ENCODE measurements at places on chromosomes 7 and 10.

GRCh38 chr10:123896246-123896927 lies 4.8 kb upstream of the CPXM2 start:
- DNase-seq = no peak

GRCh38 chr10:127923646-127924045 lies 16.7 kb downstream of the PTPRE start:
- no peak for DNase-seq

DNA sequence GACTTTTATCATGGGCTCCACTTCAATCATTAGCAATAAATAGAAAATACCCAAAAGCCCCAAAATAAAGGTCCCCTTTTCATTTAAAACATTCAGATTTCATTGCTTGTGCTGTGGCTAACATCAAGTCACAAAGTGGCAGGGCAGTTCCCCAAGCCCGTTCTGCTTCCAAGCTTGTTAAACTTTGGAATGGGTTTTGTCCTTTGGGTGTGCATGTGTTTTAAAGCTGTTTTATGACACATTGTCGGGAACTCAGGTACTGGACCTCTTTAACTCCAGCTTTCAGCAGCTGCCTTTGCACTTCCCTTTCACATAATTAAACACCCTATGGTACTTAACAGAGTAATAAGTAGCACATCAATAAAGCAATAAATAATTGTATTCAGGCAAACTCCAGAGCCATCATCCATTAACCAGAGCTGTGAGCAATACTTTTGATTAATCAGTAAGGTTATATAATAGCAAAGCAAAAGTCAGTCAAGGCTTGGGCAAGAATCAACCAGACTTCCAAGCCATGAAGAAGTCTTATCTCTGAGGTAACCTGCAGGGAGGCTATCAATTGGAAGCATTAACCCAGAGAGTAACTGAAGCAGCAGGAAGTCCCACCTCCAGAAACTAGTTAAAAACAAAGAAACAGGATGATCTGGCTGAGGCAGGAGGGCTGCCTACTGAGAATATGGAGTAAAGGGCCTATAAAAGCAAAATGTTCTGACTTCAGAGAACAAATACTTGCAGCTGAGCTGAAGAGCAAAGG lies 56.1 kb upstream of the ARID5B start:
- no peak for DNase-seq

DNA sequence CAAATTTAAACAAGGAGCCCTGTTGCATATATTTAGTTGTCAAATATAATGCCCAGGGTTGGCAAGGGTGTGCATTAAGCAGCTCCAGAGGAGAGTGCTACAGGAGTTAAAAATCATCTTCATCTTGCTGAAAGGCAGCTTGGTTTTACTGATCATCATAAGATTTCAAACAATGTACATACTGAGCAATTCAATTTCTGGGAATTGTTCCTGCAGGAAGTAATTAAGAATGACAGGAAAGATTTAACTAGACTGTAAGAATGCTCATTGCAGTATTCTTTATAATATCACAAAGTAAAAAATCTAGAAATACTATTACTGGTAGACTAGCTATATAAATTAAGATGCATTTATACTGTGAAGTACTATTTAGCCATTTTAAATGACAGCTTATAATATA lies 153.6 kb downstream of the DYNC1I1 start:
- DNase-seq = no peak

- DNase-seq = no peak
These were observed 38.2 kb downstream of the PPP1R3A start for GRCh38 chr7:113880559-113880958.

DNA sequence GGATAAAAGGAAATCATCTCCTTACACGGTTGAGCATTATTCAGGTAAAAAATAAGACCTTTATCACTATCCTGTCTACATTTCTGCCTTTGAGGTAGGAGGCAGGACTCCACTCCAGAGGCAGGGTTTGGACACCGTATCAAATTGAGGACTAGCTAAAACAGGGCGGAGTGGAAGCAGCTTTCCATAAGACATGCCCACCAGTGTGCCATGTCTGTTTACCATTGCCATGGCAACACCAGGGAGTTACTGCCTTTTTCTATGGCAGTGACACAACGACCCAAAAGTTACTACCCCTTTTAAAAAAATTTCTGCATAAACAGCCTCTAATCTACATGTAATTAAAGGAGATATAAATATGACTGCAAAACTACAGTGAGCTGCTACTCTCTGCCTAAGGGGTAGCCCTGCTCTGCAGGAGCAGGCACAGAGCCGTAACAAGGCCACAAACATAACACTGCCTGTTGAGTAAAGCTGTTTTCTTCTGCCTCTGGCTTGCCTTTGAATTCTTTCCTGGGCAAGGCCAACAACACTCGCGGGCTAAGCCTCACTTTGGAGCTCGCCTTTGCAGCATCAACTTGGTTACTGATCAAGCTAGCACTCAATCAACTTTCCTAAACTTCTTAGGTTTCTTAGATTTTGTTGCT lies 26.5 kb downstream of the DGKB start:
- no peak for DNase-seq

- no peak for DNase-seq
These were observed 443.4 kb upstream of the ANKRD30A start for GRCh38 chr10:36681751-36682632.

- no peak for DNase-seq
These were observed 4.7 kb upstream of the AFAP1L2 start for GRCh38 chr10:114408968-114409444.

DNA sequence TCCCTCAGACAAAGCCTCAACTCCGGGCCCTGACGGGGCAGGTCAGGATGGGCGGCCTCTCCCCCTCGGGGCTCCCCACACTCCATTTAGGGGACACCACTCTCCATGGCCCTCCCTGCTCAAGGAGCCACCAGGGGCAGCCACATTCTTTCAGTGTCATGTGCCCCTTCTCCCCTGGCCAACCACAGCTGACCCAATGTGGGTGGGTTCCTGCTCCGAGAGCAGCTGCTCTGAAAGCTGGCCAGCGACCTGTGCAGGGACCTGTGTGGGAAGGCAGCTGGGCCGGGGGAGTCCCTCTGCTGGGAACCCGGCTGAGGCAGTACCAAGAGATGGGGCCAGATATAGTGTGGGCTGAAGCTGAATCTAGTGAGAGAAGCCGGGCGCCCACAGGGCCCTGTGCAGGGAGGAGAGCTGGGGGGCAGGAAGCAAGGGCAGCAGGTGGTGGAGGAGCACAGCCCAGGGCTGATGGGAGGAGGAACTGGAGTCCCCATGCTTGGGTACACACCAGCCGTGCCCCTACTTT lies 40.6 kb upstream of the NPFFR1 start:
- DNase-seq = no peak

DNA sequence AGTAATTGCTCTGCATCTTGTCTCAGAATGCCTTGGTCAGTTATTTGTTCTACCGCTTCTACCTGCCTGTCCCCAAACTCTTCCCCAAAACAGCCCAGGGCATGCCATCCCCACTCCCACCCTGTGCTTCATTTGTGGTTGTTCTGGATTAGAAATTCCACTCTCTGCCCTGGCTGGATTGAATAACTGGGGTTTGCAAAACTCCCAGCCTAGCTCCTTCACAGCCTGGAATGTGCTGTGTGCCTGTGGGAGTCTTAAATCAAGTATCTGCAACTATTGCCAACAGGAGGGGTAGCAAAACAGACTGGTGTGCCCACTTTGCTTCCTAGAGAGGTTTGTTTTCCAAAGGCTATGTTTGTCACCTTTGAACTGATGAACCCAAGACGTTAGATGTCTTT lies 24.2 kb downstream of the TSPAN15 start:
- no peak for DNase-seq

- no peak for DNase-seq
These were observed 44.4 kb downstream of the ALOX5 start for GRCh38 chr10:45418417-45418848.

DNA sequence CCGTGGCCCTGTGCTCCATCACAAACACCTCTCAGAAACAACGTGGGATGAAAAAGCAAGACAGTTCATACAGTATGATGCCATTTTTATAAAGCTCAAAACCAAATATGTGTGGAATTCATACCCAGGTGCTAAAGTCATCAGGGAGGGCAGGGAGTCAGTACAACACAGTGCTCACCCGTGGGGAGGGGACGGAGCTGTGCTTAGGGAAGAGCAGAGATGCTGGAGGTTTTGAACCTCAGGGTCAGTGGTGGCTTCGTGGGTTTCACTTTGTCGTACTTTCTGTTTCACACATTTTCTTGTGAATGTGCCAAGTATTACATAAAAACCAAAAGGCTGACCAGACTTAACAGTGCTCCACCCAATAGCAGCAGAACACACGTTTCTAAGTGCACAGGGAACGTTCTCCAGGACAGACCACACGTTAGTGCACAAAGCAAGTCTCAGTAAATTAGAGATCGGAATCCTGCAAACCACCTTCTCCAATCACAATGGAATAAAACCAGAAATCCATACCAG lies 21.2 kb downstream of the ZMIZ2 start:
- DNase-seq = peak; percentile 64

DNA sequence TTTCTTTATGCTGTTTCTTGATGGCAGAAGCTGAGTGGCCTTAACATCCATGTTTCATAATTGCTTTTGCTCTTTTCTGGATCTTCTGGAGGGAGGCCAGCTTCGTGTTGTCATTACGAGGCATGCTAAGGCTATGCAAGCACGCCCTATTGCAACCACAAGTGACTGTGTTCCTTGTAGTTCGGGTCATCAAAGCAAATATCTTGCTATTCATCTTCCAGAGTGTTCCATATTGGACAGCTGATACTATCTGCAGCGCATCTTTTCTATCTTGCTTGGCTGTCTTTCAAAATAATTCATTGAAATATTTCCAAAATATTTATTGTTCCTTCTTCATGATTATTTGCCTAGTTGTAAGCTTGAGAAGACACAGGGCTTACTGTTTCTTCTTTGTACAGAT lies 5.0 kb downstream of the EPHB6 start:
- DNase-seq = peak; percentile 82

GRCh38 chr7:140544388-140544826 lies 65.1 kb upstream of the MKRN1 start:
- DNase-seq = no peak

- DNase-seq = peak; percentile 24
These were observed 8.4 kb upstream of the INMT start for GRCh38 chr7:30743371-30744074.

- no peak for DNase-seq
These were observed 621 bp upstream of the CAV1 start for GRCh38 chr7:116524221-116524608.

DNA sequence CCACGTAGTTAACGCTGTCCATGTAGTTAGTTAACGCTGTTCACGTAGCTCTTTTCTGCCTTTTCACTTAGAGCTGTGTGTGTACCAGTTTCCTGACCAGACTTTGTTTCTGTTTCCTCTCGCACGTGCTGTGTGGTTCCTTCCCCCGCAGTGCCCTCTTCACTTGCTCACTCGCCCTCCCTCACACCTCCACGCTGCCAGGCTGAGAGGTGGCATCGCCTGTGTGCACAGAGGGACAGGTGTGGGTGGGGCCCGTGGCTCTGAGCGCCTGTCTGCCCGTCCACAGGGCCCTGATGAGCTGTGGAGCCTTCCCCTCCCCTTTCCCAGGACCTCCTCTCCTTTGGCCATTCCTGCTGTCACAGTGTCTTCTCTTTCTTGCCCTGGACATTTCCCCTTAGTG lies 30.6 kb downstream of the WDR37 start:
- DNase-seq = no peak

DNA sequence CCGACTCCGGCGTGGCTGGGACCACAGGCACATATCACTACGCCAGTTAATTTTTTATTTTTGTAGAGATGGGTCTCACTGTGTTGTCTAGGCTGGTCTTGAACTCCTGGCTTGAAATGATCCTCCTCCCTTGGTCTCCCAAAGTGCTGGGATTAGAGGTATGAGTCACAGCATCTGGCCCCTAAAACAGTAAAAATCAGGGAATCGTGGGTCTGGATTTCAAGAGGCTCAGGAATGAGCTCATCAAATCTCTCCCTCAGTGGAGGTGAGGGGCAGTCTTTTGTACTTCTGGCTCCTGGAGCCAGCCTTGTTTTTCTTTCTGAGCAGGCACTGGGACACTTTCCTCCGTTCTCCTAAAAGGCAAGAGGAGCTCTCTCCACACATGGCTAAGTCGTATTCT lies 32.1 kb upstream of the RHEB start:
- no peak for DNase-seq

- DNase-seq = no peak
These were observed 3.9 kb downstream of the BRI3 start for GRCh38 chr7:98285157-98286092.

DNA sequence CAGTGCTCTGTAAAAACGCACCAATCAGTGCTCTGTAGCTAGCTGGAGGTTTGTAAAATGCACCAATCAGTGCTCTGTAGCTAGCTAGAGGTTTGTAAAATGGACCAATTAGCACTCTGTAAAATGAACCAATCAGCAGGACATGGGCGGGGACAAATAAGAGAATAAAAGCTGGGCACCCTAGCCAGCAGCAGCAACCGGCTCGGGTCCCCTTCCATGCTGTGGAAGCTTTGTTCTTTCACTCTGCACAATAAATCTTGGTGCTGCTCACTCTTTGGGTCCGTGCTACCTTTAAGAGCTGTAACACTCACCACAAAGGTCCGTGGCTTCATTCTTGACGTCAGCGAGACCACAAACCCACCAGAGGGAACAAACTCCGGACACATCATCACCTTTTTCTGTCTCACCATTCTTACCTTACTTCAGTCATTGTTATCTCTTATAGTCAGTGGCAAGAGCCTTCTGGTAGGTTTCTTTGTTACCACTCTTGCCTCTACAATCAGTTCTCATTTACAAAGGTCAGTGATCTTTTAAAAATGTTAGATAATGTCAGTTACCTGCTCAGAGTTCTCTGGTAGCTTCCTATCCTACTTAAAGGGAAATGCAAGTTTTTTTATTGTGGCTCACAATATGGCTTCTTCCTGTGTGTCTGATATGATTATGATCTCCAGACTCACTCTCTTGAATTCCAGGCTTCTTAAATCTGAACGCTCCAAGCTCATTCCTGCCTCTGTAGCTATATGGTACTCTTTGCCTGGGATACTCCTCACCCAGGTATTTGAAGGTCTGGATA lies 4.5 kb downstream of the STAM start:
- no peak for DNase-seq

DNA sequence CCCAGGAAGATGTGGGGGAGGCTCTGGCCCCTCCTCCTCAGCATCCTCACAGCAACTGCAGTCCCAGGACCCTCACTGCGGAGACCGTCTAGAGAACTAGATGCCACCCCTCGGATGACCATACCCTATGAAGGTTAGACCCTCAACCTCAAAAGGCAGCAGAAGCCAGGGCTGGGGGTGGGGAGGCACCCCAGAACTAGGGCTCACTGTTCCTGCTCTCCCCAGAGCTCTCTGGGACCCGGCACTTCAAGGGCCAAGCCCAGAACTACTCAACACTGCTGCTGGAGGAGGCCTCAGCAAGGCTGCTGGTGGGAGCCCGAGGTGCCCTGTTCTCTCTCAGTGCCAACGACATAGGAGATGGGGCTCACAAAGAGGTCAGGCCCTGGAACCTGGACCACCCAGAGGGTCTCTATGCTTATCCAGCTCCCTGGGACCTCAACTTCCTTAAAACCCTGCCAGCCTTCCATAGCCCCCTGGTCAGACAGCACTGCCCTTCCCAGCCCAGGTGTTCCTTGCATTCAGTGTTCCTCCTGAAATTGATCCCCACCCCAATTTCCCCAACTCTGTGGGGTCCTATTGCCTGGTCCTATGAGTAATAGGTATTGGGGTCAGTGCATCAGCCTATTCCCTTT lies 3.7 kb downstream of the SEMA4G start:
- no peak for DNase-seq

GRCh38 chr7:79241288-79242060 lies 212.0 kb downstream of the MAGI2 start:
- DNase-seq = peak; percentile 86

Data from iris pigment epithelial cell (primary cell).